ENCODE measurements at places on chromosomes 5 and 9.

- peak; percentile 50 for DNase-seq
Measured at GRCh38 chr5:1772634-1773033, 27.0 kb downstream of the MRPL36 start.

GRCh38 chr5:173529861-173530260 is 86.6 kb downstream of the BOD1 start:
- DNase-seq: no peak

DNA sequence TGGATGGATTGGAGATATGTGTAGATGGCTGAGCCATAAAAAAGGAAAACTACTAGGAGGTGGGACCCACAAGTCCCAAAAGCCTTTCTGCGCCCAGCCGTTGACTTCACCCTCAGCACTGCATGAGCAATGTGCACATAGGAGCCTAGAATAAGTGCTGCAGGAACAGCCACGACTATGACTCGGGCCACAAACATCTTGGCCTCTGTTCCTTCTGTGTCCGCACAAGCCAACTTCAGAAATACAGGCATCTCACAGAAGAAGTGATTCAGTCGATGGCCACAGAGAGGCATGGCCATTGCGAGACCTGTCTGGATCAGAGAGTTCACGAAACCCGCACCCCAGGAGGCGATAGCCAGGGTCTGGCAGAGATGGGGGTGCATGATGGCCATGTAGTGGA is 587 bp downstream of the OR2Y1 start:
- DNase-seq: no peak

GRCh38 chr5:54296386-54296785 is 14.0 kb downstream of the ARL15 start:
- DNase-seq: peak; percentile 84

DNA sequence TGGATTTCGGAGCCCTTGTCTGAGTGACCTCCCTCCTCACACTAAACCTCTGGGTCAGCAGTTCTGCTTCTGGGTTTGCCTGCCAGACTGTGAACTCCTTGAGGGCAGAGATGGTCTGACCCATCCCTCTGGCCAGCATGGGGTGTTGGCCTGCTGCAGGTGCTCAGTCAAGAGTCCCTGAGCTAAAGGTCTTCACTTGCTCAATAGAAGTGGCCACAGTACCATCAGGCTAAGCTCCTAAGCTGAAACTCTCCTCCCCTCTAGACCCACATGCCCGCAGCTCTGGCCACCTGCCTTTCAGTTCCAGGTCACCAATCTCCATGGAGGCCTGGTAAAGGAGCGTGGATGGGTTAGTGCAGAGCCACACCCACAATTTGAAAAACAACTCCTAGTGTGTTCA is 316.6 kb downstream of the SPOCK1 start:
- no peak for DNase-seq

DNA sequence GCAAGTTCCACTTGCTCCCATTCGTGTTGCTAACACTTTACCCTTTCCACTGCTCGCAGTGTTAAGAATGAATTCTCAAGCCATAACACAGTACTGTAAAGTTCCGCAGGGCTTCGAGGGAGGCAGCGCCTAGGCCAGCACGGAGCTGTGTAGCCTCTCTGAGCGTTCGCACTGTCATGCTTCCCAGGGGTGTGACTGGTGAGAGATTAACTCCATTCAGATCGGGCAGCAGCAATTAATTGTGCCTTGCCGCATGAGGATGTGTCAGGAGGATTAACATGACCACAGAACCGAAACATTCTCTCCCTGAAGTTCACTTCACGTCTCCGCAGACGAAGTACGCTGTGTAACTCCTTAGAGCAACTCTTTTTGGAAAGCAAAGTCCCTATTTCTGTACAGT is 23.2 kb downstream of the ZBTB34 start:
- DNase-seq: no peak

Measured in DMS53 (cell line).